Activated CD4-positive, alpha-beta T cell treated with anti-CD3 and anti-CD28 coated beads, Interleukin-2, amount 50 U/mL, for 4 hours (primary cell): ENCODE measurements at places on chromosomes 5 and 9.

DNA sequence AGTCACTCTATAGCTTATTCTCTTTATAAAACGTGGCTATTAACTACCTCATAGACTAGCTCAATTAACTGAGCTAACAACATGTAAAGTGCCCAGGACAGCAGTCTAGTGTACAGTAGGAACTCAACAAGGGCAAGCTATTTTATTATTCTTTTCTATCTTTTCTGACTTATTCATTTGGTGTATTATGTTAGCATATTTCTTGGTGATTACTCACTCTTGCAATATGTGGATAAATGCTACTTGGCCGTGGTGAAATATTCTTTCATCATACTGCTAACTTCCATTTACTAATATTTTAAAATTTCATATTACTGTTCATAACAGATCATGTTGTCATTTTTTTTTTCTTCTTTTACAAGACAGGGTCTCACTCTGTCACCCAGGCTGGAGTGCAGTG is 4.9 kb downstream of the SLC25A51 start:
- no peak for DNase-seq

DNA sequence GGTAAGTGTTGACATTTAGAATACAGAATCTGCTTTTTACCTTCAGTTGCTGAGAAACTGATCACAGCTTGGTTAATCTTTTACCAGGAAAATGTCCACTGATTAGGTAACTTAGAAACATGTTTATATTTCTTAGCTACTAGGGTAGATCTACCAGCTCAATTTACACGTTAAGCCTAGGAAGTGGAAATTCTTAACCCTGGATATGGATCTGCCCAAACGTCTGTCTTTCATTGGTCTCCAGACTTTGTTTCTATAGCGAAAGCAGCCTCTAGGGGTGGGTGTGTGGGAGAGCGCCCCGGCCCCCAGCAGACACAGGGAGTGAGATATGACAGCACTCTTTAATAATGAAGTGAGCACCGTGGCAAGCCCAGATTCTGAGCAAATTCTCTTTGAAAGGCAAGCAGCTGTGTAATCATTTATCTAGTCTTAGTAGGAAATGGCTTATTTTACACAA is 141.6 kb upstream of the ZNF608 start:
- DNase-seq: no peak

DNA sequence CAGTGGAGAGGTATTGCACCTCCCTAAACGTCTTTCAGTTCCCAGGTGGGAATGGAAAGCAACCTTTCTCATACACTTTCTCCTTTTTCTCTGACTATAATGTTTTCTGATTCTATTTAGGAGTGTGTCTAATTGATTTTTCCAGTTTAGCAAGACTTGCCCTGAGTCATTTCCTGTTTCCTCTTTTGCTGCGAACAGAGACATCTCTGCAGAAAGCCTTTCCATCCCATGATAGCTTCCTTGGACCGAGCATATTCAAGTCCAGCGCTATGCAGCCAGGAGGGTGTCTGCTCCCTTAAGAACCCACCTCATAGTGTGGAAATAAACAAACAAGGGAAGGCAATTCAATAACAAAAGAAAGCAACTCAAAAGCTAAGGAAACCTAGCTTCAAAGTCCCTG is 60.0 kb upstream of the CDH6 start:
- DNase-seq: no peak

- no peak for DNase-seq
These were observed 38.0 kb upstream of the TCERG1 start for GRCh38 chr5:146409054-146409671.

DNA sequence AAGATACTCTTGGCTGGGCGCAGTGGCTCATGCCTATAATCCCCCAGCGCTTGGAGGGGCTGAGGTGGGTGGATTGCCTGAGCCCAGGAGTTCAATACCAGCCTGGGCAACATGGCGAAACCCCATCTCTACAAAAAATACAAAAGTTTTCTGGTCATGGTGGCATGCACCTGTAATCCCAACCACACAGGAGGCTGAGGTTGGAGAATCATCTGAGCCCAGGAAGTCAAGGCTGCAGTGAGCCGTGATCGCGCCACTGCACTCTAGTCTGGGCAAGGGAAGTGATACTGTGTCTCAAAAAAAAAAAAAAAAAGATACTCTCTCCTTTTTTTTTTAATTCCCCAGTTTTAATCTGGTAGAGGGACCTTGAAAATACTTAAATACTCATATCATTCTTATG is 15.0 kb downstream of the ANKRD33B start:
- no peak for DNase-seq

GRCh38 chr5:143399616-143400540 is 3.6 kb downstream of the NR3C1 start:
- no peak for DNase-seq

DNA sequence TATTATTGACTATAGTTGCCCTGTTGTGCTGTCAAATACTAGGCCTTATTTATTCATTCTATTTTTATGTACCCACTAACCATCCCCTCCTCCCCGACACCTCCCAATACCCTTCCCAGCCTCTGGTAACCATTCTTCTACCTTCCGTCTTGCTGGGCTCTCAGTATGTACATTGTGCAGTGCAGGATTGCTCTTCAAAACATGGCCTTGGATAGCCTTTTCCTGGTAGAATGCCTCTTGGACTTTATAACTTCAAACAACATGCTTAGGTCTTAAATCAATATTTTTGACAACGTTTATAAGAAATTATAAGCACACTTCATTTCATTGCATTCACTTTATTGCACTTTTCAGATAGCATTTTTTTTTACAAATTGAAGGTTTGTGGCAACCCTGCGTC is 172.6 kb upstream of the ACTBL2 start:
- no peak for DNase-seq

DNA sequence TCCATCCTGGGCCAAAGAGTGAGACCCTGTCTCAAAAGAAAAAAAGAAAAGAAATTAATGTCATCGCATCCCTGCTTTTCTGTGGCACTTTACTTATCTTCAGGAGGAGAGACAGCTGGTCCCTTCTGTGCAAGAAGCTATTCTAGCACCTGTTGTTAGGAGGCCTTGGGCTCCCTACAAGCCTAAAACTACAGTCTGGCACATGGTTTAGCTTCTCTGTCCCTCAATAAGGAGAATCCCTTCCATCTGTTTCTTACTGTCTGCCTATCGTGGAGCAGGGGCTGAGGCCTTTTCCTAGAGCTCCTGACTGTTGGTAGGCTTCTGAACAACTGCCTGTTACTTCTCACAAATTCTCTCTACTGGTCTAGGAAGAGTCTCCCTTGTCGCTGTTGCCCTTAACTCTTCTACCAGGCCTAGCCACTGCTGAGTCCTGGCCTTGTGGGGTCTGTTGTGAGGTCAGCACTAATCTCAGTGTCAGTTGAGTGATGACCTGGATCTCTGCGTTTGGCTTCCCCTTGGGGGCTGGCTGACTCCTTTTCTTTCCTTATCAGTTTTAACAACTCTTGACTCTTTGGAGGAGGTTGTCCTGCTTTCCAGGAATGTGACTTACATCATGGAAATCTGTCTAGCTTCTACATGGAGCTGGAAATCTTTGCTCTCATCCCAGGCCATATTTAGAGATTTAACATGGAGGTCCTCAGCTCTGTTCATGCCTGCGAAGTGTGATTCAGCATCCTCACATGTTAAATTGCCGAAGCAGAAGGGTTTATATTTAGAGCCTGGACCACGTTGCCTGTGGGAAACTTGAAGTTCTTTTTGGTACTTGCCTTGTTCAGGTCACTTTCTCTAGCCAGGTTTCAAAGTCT is 5.7 kb upstream of the GARNL3 start:
- no peak for DNase-seq

- DNase-seq: peak; percentile 72
These were observed 78.9 kb downstream of the SEMA4D start for GRCh38 chr9:89418882-89419640.

- no peak for DNase-seq
These were observed 275.2 kb downstream of the CDH9 start for GRCh38 chr5:26763215-26763614.

DNA sequence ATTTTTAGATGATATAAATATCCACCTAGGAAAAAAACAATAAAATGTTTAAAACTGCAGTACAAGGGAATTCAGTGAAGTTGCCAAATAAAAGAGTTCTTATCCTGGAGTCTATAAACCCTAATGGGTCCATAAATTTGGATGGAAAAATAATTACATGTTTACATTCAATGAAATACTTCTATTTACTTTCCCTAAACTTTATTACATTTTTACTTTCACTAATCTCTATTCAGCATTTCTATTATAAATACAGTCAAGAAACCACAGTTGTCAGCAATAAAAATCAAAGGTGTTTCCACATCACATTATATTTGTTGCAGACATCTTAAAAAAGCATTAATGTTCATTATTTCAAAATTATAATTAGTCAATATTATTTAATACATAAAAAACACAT is 118.6 kb downstream of the FBXL17 start:
- DNase-seq: no peak

DNA sequence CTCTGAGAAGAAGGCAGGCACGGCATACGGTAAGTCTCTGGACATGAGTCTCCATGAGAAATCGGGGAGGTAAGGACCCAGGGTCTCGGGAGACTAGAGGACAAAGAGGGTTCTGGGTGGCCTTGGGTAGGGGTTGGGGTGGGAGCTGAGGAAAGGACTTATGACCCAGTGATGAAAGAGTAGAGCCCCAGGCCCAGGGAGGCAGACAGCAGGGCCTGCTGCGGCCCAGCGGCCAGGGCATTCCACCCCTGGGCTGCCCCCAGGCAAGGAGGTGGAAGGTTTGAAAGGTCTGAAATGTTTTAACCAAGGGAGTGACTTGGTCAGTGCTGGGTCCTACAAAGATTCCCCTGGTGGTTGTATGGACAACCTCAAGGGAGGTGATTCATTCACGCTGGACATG is 89.1 kb downstream of the CRB2 start:
- DNase-seq: no peak

GRCh38 chr5:2960294-2960693 is 208.8 kb upstream of the IRX2 start:
- no peak for DNase-seq

- DNase-seq: no peak
These were observed 1813.9 kb upstream of the CDH6 start for GRCh38 chr5:29379619-29380018.

DNA sequence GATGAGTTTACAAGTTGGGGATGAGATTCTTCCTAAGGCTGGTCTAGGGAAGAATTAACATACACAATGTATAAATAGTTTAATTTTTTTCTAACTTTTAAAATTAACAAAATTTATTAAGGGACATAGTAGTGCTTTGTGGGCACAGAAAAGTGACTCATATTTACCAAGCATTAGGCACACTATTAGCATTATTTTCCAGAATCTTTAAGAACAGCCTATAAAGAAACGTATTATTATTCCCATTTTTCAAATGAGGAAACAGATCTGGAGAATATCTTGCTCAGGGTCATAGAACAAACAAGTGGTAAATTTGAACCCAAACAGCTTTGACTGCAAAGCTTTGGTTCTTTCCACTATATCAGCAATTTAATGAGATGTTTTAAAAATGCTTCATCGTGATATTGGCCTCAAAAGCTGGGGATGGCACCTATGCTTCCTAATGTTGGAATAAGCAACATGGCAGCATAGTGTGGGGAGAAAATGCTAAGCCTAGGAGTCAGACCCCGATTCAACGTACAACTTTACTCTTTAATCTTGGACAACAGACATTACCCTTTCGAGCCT is 55.9 kb downstream of the ABCA1 start:
- no peak for DNase-seq

- DNase-seq: no peak
These were observed 16.5 kb upstream of the CEP120 start for GRCh38 chr5:123439709-123440108.

DNA sequence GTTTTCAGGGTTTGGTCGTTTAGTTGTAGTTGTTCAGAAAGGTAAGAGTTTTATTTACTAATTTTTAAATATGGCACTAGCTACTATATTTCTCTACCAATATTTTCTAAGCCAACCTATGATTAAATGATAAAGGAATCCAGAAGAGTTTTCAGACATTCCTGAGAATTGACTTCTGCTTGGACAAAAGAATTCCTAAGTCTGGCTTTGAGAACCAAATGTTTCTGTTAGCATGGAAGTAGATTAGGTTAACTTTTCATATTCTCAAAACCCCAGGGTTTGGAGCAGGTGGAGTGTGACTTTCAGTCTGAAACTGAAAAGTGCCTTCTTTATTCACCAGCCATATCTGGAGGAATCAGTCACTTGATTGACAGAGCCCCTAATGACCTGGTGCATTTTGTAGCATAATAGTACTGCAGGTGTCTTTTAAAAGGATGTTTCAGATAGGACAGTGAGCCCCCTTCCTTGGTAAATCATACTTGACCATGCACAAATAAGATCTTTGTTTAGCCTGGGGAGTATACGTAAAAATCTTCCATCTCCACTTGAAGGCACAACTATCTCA is 457.0 kb upstream of the ZNF462 start:
- DNase-seq: no peak

- DNase-seq: no peak
These were observed 6.7 kb upstream of the TSPAN17 start for GRCh38 chr5:176640616-176641015.

DNA sequence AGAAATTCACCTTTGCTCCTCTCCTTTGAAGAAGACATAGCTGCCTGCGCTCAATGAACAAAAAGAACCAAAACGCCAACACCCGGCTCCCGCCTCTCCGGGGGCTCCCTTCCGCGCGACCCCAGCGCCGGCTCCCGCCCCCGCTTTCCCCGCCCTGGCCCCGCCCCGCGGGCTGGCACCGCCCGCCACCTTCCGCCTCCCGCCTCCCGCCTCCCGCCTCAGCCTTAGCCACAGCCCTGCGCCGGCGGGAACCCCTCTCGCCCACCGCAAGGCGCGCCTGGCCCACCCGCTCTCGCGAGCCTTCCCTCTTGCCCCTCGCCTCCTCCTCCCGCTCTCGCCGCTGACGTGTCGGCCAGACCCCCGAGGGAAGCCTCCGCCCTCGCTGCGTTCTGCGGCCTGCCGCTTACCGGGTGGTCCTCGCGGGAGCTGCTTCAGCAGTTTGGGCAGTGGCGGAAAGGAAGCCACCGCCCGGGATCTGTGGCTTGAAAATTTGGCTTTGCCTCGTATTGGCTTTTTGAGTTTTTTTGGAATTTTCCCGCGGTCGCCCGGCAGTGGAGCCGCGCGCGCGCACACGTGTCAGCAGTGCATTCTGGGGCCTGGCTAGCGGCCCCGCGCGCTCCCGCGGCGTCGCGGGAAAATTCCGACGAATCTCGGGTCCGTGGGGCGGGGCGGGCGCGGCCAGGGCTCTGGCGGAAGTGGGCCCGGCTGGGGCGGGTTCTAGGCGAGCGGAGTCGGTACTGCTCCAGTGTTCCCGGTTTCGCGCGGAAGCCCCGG is at the start of gene FANCC:
Gene FANCC (minus strand): TSS at position 591 of the 774 bp plus-strand sequence. CDS start 68,418 bp downstream, outside the sequence.
- peak; percentile 81 for DNase-seq

DNA sequence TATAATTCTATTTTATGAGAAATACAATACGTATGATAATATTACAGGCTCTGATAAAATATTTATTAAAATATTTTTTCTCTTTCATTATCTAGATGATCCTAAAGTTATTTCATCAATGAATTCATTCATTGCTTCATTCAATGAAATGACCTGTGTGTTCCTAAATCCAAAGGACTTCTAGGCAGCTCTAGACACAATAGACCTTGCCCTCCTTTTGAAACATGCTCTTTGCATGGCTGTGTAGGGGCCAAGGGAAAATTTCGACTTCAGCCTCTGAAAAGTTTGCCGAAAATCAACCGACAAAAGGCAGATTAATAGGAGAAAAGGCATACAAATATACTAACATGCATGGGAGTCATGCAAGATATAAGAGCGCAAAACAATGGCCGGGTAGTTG is 402.0 kb downstream of the ELAVL2 start:
- DNase-seq: no peak
